ENCODE measurements at places on chromosomes 3 and 15.

DNA sequence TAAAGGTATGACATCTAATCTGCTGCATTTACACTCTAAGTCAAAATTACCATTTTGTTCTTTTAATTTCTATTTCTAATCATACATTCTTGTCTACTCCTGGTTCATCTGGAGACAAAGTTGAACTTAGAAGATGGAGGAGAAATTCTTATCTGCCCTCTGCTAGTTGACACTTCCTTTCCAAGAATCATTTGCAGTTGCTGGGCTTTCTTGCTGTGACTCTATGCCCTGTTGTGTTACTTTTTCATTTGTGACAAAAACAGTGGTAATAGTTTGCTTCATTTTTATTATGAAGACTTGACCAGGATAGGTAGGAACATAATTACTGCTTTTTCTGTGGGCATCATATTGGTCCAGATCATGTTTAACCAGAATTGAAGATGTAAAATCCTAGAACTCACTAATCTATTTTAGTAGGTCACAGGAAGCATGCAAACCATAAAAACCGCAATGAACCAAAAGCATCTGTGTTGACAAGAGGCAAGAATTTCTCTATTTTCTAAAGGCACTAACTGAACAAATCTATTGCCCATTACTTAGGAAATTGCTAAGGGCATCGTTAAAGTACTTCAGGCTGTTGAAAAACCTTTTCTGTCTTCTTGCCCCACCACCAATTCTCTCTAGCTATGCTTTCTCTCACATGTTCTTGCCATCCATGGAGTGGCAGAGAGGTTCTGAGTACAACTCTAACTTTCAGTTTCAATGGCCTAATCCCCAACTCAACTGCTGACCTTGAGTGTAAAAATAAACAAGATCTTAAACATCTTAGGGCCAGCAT is 4.2 kb upstream of the CCR2 start:
- DNase-seq: no peak

DNA sequence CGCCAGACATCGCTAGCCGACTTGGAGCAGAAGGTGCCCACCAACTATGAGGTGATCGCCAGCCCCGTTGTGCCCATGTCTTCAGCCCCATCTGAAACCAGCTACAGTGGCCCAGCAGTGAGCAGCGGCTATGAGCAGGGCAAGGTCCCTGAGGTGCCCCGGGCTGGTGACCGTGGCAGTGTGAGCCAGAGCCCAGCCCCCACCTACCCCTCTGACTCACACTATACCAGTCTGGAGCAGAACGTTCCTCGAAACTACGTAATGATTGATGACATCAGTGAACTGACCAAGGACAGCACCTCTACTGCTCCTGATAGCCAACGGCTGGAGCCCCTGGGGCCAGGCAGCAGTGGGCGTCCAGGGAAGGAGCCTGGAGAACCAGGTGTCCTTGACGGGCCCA is 12.9 kb upstream of the APEH start:
- no peak for DNase-seq

DNA sequence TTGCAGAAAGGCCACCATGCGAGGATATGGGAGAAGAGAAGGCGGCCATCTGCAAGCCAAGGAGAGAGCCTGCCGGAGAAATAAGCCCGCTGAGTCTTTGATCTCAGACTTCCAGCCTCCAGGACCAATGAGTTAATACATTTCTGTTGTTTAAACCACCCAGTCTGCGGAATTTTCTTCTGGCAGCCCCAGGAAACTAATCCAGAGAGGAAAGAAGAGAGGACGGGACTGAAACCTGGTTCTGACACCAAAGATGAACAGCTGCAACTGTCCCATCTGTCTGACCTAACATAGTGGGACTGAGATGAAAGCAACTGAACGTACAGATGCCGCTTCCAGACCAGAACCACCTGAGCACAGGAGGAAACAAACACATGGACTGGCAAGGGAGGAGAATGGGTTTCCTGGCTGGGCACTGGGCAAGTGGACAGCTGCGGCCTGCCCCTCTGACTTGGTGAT is 32.3 kb downstream of the VGLL4 start:
- DNase-seq: no peak

GRCh38 chr15:50531163-50531562 is 15.3 kb downstream of the USP50 start:
- no peak for DNase-seq

DNA sequence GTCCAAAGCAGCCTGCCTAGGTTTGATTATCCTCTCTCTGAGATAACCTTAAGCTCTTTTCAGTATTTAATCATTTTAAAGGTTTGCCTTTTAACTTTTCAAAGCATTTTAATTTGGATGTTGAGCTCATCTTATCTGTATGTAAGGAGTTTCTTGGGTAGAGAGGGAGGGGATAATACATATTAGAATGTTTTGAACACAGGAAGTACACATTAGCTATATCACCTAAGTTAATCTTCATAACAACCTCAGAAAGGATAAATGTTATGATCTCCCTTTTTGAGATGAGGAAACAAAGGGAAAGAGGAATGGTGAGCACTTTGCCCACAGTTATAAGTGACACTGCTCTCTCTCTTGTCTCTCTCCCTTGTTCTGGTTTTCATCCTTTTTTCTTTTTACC is 2.2 kb upstream of the CD47 start:
- no peak for DNase-seq

GRCh38 chr3:110608566-110608965 is 463.1 kb upstream of the NECTIN3 start:
- DNase-seq: no peak

DNA sequence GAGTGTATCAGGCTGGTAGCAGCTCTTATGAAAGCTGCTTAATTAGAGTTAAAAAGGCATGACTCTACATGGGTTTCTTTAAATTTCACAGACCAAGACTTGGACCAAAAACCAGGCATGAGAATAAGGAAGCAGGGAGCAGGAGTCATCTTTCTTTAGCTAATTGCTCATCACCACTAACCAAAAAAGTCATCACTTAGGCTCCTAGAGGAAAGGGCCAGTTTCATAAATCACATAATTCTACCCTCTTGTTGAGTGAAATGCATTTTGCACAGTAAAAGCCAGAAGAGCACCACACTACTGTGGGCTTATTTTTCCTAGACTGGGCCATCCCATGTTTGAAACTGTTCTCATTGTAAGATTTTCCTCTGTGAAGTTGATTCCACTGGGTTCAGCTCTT is 175.6 kb downstream of the GREM1 start:
- DNase-seq: no peak

DNA sequence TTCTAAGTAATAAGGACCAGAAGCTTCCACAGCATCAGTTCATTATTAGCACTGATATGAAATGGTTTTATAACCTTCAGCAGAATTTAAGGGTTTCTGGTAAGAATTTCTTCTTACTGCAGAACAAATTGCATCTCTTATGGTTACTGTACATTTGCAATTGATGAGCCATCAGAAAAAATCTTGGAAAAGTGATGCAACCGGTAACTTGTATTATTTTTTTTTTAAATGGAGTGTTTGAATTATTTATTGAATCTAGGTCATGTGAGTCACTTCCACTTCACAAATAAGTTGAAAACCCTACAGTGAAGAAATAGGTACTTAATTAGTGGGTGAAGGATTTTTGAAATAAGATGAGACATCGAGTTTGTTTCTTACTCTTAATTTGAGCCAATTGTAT is 786.0 kb downstream of the TUSC7 start:
- no peak for DNase-seq

DNA sequence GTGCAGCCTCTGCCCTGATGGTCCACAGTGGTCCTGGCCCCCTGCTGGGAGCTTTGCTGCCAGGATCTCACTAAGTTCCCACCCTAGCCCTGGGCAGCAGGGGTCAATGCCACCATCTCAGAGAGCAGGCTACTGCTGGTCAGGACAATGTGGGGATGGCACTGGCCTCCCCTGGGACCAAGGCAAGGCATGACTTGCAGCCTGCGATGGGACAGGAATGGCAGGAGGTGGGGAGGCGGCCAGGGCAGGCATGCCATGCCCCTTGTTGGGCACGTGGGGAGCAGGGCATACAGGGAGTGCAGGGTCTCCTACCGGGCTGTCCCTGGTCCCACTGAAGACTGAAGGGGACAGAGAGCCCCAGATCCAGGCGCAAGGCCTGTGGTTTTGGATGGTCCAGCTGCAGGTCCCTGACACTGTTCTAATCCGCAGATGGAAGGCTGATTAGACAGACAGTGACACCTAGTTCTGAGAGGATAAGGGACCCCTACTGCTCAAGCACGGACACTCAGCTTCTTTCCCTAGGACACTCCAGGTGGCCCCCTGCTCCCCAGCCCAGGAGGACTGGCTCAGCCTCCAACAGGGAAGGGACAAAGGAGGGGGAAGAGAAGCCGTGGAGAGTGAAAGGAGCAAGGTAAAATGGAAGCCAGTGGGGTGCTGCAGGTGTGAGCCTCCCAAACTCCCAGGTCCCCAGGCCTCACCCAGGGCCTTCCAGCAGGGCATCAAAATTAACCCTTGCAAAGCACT is 69.2 kb upstream of the RPL32 start:
- DNase-seq: no peak

GRCh38 chr3:5657106-5657505 is 469.6 kb downstream of the EDEM1 start:
- DNase-seq: no peak

DNA sequence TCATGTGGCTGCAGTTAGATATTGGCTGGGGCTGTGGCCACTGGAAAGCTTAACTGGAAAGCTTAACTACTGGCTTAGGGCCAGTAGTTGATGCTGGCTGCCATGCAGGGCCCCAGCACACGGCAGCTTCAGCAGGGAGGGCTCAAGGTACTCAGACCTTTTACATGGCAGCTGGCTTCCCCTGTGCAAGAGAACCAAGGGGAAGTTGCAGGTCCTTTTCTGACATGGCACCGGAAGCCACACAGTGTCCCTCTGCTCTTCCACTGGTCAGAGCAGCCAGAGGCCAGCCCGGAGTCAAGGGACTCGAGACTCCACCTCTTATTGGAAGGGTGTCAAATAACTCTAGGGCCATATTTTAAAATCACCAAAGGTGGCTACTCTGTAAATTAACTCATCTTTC is 24.5 kb downstream of the CCR9 start:
- no peak for DNase-seq

GRCh38 chr3:102736975-102737304 is 302.1 kb downstream of the ZPLD1 start:
- DNase-seq: no peak

- DNase-seq: no peak
These were observed 355.3 kb upstream of the NR2F2 start for GRCh38 chr15:95975212-95975611.

DNA sequence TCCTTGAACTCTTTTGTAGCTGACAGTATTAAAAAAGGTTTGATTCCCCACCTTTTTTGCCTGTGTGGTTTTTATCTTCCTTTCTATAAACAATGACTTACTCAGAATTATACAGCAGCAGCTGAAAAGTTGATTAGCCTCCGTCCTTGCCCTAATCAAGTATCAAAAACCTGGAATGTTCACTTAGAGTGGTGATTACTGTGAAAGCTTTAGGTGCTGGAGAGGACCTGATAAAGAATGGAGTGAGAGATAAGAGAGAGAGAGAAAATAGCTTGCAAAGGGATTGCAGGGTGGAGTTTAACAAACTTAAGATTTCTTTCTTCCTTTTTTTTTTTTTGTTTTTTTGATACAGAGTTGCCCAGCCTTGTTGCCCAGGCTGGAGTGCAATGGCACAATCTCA is 6.7 kb downstream of the CGNL1 start:
- no peak for DNase-seq
